ENCODE measurements at places on chromosomes 1 and 21.

- no peak for DNase-seq
These were observed 44.3 kb upstream of the EPS8L3 start for GRCh38 chr1:109807822-109808680.

DNA sequence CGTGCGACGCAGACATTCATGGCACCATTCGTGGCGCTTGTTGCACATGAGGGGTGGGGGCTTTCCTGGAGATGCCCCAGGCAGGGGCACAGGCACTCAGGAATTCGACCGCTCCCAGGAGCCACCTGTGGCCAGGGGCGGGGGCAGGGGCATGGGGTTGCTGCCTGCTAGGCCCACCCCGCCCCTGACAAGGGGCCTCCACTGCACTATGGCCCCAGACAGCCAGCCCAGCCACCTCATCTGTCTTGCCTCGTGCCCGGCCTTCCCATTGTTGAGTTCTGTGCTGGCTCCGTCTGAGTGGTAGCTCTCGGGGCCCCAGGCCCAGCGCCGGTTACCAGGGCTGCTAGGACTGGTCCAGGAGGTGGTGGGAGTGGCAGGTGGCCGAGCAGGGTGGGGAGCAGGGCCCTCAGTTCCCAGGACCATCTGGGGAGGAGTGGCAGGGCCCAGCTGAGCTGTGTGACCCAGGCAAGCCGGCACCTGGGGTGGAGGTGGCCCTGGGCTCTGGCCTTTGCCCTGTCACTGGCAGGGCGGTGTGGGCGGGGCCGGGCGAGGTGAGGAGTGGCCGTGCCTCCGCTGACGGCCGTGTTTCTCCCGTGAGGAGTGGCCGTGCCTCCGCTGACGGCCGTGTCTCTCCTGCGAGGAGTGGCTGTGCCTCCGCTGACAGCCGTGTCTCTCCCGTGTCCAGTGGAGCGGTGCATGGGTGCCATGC is 1.9 kb downstream of the PLCH2 start:
- DNase-seq, result no peak

DNA sequence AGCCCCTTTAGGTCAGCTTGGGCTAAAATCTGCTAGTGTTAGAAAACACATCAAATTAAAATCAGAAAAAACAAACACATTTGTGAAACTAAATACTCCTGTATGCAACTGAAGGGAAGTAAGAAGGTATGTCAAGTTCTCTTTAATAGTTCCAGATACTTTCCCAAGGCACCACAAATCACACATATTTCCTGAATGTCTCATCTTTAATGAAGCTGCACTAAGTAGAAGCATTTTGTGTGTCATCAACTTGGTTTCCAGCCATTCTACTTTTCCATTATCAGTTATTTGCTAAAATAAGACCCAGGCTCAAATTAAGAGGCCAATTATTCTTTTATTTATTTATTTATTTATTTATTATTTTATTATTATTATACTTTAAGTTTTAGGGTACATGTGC is 34.7 kb downstream of the CRB1 start:
- no peak for DNase-seq

DNA sequence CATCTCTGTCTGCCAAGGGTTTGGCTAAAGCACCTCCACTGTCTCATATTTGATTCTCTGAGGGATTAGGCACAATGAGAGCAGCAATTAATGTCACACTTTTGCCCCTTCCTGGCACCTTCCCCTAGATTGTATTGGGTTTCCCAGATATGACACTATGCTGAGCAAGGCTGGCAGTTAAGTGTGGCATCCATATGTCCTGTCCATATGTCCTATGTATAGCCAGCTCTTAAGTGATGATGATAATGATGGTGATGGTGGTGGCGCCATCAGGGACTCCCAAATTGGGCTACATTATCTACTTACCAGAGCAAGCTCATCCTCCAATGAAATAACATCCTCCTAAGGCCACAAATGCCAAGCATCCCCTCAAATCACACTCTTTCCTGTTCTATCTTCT is 13.5 kb upstream of the LORICRIN start:
- no peak for DNase-seq

DNA sequence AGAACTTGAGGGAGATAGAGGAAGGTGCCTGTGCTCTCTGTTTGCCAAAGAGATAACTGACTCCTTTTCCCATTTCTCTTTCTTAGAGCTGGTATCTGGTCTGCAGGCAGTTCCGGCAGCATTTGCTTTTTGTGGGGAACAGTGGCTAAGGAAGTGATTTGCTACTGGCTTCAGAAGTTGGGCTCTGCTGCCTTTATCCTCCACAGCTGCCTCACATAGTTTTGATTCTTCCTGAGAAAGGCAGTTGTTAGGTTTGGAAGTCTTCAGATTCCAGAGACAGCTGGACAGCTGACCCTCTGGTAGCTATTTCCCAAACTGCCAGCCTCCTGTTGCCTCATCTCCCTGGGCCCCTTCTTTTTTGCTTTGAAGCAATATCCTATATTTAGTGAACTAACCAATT is 62.6 kb upstream of the MACF1 start:
- no peak for DNase-seq

GRCh38 chr21:23017989-23018388 is 2019.8 kb downstream of the NCAM2 start:
- DNase-seq, result no peak

- no peak for DNase-seq
These were observed 25.1 kb upstream of the MROH9 start for GRCh38 chr1:170910273-170910672.

- DNase-seq, result no peak
These were observed 1069.6 kb upstream of the B3GALT2 start for GRCh38 chr1:194256010-194256409.

DNA sequence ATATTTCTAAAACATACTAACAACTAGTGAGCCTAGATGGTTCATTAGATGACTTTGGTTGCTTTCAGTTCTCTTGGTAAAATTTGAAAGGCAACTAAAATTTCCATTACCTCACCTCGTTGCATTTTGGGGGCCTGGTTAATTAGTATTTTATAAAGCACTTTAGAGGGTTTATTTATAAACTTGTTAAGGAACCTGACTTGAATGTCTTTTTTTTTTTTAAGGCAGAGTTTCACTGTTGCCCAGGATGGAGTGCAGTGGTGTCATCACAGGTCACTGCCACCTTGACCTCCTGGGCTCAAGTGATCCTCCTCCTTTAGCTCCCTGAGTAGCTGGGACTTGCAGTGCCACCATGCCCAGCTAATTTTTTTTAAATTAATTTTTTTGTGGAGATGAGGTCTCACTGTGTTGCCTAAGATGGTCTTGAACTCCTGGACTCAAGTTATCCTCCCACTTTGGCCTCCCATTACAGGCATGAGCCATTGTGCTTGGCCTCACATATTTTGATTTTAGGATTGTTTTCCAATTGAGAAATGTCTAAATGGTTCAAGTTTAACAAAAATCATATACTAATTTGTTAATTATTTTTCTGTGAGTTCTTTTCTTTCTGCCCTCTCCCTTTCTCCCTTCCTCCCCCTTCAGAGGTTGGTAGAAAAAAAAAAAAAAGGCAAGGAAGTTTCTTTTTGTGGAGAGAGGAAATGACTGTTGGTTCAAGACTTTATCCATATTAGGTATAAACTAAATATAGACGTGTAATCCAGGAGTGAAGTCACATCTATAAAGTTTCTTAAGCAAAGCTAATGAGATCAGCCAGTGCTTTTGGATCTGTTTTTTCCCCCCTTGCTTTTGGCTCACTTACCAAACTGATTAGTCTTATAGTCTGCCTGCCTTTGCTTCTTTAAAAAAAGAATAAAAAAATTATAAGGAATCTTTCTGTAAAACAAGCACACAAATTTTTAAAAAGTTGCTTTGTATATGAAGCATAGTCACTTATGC is 24.7 kb downstream of the CLIC4 start:
- no peak for DNase-seq

GRCh38 chr1:103266036-103266435 is 157.7 kb upstream of the COL11A1 start:
- DNase-seq, result no peak

- no peak for DNase-seq
These were observed 266.7 kb upstream of the RAB4A start for GRCh38 chr1:229004066-229004833.

DNA sequence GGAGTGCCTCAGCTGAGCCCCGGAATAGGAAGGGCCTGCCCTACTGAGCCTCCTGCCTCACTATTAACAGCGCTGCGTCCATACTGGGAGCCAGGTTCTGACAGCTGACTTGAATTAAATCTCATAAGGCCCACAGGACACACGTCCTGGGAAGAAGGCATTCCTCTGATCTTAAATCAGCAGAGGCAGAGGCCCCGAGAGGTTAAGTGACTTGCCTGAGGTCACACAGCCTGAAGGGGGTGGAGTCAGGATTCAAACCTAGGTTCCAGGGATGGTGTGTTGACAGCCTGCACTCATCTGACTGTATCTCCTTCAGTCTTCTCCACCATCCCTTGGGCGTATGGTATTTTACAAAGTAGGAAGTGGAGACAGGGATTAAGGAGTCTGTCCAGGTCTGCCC is 79.8 kb downstream of the AJAP1 start:
- DNase-seq, result no peak

- DNase-seq, result no peak
These were observed 334.7 kb upstream of the PRMT6 start for GRCh38 chr1:106721790-106722189.

DNA sequence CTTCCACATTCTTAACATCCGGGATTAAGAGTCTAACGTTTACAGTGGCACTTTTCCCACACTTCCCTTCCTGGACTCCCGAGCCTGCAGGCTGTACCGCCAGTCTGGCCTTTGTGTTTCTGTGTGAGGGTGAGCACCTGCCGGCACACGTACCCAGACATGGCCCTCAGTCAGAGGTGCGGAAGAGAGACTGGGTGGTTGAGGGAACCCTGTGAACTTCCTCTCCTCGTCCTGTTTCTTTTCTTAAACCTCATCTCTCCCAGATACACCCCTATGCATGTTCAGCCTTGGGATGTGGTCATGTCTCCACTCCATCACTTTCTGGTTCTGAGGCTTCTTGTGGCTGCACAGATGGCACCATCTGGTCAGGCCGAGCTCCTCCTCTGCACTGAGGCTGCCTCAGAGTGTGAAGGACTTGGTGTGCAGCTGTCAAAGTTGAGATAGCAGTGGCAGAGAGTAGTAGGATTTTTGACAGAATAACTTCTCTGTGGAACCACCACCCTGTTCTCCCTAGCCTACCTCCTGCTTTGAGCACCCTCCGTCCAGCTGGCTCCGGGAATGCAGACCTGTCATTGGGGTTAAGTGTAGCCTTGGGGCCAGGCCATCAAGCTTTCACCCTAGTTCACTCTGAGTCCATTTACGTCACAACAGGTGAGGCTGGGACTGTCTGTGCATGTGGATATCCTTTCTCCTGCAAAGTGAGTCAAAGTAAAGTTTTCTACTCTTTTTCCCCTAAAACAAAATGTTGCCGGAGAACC is 31.4 kb downstream of the VASH2 start:
- no peak for DNase-seq

DNA sequence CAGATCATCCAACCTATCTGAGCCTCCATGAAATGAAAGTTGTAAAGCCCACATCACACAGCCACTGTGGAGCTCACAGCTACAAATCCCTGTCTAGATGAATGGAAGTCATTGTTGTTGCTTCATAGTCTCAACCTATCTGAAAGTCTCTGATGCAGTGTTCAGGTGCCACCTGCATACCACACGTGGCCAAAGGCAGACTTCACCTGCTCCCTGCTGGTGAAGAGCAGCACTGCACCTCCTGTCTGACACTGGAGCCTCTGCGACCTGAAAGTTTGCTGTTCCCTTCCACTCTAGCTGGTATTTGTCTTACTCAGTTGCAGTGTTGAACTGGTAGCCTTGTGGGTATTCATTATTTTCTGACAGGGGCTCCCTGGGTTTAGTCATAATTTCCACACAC is 18.4 kb downstream of the LORICRIN start:
- no peak for DNase-seq

DNA sequence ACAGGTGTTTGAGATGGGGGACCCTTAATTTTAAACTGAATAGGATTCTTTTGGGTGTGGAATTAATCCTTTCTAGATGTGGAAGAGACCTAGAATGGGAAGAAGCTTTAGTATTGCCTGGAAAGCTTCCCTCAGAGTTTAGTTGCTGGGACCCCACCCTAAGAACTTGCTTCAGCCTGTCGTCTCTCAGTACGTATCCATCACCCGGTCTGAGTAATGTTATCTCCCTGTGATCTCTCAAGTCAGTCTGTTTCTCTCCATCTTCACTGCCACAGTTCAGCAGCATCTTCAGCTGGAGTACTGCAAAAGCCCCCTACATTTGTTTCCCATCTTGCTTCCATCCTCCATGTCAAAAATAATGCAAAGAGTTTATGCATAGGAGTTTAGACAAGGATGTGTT is 28.9 kb downstream of the CNST start:
- no peak for DNase-seq

DNA sequence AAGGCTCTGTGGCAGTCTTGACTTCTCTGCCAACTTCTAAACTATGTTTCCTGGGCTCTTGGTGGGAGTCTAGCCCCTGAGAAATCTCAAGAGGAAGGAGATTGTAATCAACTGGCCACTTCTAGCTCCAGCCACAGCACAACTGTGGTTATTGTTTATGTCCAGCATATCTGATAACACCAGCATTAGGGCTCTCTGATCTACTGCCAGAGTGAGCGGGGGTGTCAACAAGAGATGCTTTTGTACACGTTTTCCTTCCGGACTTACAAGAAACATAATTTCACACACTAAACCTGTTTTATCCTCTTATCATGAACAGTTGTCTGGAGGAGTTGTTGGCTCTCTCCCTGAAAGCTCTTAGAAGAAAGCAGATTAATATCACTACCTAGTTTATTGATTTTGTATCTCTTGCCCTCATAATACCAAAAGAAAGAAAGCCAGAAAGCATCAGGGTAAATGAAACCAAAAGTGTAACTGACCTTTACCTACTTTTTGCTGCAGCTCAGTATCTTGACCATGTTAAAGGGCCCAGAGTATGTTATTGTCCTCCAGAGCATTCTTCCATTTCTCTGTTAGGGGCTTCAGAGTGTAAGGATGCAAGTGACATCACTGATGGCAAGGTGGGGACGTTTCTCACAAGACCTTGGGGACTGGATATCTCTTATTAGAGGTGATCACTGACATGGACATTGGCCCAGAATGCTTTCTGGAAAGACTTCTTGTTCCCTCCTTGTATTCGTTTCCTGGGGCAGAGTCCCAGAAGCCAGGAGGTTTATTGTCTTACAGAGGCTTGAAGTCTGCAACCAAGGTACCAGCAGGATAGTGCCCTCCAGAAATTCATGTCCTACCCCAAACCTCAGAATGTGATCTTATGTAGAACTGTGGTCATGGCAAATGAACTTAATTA is 9.6 kb upstream of the SH2D1B start:
- no peak for DNase-seq

DNA sequence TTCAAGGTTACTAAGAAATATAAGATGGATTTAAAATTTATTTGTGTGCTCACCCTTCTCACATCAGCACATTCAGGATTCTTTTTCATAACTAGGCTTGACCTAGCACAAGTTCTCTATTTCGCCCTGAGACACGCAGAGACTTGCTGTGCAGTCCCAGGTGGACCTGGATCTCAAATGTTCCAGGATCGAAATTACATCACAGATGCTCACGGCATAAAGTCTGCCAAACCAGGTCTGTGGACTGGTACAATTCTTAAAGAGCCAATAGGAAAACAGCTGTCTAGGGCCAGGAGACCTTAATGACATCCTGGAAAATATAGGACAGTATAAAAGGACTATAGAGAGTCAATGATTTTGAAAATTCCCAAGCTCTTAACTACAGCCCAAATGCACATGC is 2.2 kb downstream of the PGBD5 start:
- no peak for DNase-seq
